ENCODE measurements at places on chromosomes 3 and 15.

- no peak for DNase-seq
Measured at GRCh38 chr3:27615555-27615954, 106.6 kb downstream of the EOMES start.

- DNase-seq, result no peak
Measured at GRCh38 chr3:29415482-29416223, 134.8 kb downstream of the RBMS3 start.

DNA sequence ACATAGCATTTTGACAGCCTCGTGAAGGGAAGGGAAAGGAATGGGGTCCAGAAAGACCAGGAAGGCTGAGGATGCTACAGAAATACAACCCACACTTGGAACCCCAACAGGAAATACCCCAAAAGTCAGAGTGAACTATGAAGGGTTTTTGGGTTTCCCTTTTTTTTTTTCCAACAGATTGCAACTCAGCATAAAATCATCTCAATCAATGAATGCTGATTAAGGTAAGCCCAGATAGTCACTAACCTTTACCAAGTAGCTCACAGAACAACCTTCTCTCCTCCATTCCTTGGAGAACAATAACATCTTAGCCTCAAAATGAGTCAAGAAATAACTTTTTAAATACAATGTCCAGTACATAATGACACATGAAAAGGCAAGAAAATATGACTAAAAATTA lies 93.7 kb upstream of the OCA2 start:
- no peak for DNase-seq

GRCh38 chr3:16559653-16560365 lies 45.4 kb downstream of the DAZL start:
- DNase-seq, result no peak

GRCh38 chr15:93141371-93141794 lies 52.4 kb upstream of the RGMA start:
- DNase-seq, result no peak

GRCh38 chr3:5918626-5919025 lies 731.1 kb downstream of the EDEM1 start:
- no peak for DNase-seq

Data from T47D (cell line).